Stimulated activated CD8-positive, alpha-beta memory T cell treated with anti-CD3 and anti-CD28 coated beads, Interleukin-2, amount 100 ng/mL, for 1 hour (primary cell): ENCODE measurements at places on chromosomes 16 and 17.

GRCh38 chr16:87559945-87560344 is 42.4 kb upstream of the JPH3 start:
- no peak for DNase-seq

DNA sequence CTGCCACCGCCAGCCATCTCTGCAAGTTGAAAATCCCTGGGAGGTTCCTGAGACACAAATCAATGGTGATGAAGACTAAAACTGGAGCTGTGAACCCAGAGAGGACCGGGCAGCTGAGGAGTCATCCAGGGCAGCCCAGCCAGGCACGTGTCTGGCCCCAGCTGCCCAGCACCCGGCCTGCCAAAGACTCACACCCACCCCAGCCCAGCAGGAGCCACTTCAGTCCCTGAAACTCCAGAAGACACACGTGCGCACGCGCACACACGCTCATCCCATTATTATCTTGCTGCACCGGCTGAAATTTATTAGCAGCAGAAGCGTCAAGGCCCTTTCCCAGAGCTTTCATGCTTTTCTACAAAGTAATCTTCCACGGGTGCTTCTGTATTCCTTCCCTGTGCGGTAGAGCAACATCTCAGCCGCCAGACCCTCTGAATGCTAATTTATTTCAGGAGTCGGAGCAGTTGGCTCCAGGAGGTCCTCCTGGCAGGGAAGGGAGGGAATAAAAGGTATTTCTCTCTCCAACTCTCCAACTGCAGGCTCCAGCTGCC is 59.8 kb upstream of the RBFOX3 start:
- no peak for DNase-seq

DNA sequence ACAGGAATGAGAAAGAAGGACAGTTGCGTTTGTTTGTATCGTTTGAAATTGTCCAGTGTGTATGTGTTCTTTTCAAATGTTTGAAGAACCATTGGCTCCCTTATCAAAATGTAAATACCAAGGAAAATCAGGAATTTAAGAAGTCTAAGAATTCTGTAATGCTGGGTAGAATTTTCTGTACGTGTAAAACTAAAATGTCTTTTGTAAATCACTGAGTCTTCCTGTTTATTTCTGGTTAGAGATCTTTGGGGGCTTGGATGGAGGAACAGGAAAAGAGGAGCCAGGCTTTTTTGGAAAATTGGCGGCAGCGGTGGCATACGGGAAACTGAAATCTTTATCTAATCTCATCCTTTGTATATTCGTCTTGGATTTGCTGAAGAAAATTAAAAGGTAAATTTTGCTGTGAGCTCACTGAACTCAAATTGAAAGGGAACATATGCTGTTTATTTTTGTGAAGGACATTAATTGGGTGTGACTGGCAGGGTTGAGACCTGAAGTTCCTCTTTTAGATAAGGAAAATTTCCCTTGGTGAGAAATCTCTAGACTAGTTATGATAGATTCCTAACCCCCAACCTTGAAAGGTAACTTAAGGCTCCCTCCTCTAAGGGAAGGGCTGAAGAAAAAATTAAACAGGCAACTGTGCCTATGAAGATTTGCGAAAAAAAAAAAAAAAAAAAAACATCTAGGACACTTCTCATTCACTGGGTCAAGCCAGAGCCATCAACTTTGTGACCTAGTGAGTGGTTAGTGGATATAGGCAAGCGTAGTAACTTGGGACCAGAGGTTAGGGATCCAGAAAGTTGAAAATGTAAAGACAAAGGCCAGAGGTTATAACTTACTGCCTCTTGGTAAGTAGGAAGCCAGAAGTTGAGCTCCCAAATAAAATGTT is 10.8 kb downstream of the TAT start:
- no peak for DNase-seq

DNA sequence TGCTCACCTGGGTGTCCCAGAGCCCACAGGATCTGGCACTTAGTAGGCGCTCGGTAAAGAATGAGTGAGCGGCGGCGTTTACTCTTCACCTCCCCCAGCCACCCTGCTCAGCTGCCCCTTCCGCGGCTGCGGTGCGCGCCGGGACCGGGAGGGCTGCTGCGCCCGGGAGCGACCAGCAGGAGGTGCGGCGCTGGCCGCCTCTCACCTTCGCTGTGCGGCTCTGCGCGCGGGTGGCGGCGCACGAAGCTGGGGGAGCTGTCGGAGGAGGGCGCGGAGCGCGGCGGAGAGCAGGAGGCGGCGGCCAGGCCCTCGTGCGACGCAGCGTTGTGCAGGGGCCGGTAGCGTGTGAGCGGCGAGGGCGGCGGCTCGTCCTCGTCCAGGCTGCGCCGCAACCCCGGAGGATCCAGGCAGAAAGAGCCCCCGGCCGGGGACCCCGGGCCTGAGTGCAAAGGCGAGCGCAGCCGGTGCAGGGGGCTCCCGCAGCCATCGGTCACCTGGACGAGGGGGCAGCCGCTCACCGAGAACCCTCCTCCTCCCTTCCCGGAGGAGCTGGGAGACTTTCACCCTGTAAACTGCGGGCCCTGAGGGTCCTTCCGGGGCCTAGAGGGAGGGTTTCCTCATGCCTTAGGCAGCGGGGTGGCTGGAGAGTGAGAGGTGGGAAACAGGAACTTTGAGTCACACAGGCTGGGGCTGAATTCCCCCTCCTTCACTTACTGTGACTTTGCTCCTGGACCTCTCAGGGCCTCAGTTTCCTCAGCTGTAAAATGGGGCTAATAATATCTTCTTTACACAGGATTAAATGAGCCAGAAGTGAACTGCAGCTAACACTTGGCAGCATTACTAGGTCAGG is 12.5 kb downstream of the SAMD14 start:
- DNase-seq, result peak; percentile 48

GRCh38 chr17:81844327-81844851 is 9.5 kb upstream of the PPP1R27 start:
- DNase-seq, result no peak

DNA sequence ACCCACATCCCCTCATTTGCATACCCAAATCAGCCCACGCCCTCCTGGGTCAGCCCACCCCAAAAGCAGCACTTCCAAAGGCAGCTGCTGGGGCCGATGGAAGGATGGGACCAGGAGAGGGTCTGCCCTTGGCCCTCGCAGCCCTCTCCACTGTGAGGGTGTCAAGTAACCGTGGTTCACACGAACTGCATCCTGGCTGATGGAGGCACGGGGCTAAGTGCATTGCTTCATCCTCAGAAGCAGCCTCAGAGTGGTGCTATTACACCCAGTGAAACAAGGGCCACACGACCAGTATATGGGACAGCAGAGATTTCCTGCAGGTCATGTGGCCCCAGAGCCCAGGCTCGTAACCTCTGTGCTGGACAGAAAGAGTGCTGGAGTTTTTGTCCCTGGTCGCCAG is 13.2 kb upstream of the ATP2A3 start:
- DNase-seq, result no peak

- DNase-seq, result no peak
Measured at GRCh38 chr17:28725166-28725659, 820 bp downstream of the TLCD1 start.

GRCh38 chr17:43211480-43212402 is at the start of gene TMEM106A:
TMEM106A (plus strand) TSS chr17:43211875; CDS start chr17:43213042, 1,167 bp downstream.
- peak; percentile 62 for DNase-seq

DNA sequence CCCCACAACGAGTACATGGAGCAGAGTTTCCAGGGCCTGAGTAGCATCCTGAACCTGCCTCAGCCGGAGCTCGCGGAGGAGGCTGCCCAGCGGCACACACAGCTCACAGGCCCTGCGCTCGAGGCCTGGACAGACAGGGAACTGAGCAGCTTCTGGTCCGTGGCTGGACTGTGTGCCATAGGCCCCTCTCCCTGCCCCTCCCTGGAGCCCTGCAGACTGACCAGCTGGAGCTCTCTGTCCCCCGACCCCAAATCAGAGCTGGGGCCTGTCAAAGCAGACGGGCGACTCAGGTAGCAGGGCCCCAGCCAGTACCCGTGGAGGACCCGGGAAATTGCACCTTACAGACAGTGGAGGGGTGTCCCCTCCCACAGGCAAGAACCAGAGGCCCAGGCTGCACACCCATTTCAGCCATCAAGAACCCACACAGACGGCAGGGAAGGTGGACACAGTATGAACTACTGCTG is 13.0 kb downstream of the MRPL27 start:
- no peak for DNase-seq

DNA sequence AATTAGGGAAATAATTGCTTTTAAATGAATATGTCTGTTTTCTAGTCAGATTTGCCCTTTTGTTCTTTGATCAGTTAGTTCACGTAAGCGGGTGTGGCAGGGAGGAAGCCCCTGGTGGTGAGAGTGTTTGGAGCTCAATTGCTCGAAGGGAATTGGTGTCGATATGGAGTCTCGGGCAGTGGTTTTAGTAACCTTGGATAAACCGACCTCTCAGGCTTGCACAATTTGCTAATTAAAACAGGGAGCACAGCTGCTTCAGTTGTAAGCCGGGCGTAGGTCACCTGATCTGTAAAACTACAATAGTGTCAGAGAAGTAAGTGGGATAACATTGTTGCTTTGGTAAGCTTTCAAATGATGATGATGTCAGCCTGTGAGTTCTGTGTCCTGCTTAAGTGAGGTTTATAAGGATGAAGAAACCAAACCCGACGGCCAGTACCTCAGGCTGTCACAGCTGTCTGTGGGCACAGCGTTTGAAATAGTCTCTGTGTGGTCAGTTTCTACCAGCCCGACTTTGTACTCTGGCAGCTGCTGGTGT is 2.9 kb downstream of the ZNF750 start:
- DNase-seq, result no peak

DNA sequence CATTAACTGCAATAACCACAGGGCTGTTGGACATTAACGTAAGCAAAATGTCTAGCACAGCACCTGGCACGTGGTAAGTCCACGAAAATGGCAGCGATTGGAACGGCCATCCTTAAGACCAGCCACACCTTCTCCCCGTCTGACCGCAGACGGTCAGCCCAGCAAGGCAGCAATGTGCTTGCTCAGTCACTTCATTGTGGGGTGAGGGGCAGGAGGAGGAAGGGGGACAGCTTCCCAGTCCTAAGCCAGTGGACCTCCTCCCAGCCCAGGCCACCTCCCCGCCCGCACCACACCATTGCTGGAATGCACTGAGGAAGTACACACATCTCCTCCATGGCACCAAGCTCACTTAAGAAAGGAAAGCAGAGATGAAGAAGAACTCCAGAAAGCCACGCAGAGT is 8.6 kb upstream of the MYLK3 start:
- no peak for DNase-seq

- no peak for DNase-seq
Measured at GRCh38 chr16:66878067-66878466, 2.2 kb upstream of the PDP2 start.

DNA sequence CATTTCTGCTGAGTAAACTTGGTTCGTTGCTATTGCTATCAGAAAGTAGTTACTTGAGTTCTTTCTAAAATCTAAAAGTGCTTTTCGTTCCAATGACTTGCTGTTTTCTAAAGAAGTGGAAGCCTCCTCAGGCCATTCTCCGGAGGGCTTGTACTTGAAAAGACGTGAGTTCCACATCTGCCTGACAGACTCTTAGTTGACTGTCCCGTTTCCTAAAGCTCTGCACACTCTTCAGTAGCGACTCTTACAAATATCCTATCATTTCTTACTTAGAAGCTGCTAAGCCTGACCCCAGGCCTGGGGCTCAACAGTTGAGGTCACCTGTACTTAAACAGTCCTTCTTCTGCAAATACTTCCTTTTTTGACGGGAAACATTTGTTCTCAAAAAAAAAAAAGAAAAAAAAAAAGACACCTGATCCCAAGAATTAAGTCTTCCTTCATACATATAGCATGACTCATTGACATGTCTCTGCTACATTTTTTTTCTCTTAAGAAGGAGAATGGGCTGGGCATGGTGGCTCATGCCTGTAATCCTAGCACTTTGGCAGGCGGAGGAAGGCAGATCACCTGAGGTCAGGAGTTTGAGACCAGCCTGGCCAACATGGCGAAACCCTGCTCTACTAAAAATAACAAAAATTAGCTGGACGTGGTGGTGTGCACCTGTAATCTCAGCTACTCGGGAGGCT is 61.5 kb downstream of the DHRS7C start:
- no peak for DNase-seq

DNA sequence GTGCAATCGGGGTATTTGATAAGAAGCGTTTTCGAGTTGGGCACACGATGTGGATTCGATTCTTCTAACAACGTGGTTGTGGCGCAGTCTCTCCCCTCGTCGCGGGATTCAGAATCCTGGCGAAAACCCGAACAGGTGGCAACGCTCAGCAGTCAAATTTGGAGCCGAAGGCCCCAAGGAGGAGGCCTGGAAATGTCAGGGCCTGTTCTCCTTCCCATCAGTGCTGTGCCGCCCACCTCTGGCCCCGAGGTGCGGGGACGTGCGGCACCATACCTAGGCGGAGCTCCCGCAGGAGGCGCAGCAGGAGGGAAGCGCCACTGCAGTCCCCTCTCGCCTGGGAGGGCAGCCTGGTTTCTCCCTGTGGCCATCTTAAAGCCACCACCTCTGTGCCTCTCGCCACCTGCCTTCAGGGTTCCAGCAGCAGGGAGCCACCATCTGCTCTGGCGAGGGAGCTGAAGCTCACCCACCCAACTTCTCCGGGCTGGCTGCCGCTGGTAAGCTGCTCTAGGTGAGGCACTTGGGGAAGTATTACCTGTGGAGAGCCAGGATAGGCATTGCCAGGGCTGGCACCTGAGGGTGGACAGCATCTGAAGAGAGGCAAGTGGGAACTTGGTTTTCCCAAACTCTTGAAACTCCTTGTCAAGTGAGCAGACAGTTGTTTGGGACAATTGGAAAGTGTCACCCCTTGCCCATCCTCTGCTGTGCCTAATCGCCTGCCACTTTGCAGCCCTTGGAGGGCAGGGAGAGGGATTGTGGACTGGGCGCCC is 2.6 kb upstream of the AATF start:
- no peak for DNase-seq

GRCh38 chr17:2064980-2065785 is 10.3 kb downstream of the HIC1 start:
- no peak for DNase-seq

DNA sequence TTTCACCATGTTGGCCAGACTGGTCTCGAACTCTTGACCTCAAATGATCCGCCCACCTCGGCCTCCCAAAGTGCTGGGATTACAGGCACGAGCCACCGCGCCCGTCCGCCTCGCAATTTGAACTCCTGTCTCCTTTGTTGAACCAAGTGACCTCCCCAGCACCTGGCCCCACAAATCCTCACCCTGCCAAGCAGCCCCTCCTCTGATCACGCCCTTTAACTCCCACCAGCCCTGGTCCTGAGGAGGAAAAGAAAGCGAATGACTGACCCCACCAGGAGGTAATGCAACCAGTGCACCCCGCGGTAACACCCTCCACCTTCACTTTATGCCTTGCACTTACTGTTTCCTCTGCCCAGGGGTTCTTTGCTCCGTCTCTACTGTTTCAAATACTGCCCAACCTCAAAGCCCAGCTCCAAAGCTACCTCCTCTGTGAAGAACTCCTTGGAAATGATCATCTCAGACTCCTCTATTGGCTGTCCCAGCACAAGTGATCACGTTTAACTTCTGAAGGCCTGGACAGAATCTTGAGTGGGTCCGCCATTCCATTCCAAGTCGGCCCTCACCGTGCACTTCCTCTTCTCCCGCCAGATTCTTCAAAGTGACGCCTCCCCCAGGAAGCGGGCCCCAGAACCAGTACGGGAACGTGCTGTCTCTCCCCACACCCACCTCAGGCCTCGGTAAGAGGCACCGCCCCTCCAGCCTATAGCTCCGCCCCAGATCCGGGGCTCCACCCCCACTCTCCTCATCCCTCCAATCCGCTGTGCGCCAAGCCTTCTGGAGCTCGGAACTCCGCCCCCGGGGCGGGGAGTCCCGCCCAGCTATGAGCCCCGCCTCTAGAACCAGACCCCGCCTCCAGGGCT is 4.4 kb downstream of the CD19 start:
- peak; percentile 55 for DNase-seq

- no peak for DNase-seq
Measured at GRCh38 chr17:68048996-68049395, 13.5 kb downstream of the KPNA2 start.
